ENCODE measurements at places on chromosomes 5 and 9.

GRCh38 chr5:156402387-156402921, 75.5 kb downstream of the SGCD start:
- DNase-seq = peak; percentile 55

- no peak for DNase-seq
Measured at GRCh38 chr9:89482901-89483361, 15.0 kb downstream of the SEMA4D start.

- no peak for DNase-seq
Measured at GRCh38 chr9:126377536-126377935, 50.9 kb downstream of the MVB12B start.

- no peak for DNase-seq
Measured at GRCh38 chr9:36025746-36026145, 11.0 kb upstream of the RECK start.

DNA sequence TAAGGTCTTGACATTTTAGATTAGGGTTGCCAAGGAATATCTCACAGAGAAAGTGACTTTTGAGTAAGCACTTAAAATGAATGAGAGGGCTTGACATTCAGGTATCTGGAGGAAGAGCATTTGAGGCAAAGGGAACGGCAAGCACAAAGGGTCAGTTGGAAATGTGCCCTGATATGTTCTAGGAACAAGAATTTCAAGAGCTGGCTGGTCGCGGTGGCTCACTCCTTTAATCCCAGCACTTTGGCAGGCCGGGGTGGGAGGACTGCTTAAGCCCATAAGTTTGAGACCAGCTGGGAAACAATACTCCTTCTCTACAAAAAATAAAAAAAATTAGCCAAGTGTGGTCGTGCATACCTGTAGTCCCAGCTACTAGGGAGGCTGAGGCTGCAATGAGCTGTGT, 16.5 kb downstream of the KIAA1958 start:
- DNase-seq = no peak

GRCh38 chr9:133855802-133856521, 117.8 kb upstream of the SARDH start:
- peak; percentile 6 for DNase-seq

DNA sequence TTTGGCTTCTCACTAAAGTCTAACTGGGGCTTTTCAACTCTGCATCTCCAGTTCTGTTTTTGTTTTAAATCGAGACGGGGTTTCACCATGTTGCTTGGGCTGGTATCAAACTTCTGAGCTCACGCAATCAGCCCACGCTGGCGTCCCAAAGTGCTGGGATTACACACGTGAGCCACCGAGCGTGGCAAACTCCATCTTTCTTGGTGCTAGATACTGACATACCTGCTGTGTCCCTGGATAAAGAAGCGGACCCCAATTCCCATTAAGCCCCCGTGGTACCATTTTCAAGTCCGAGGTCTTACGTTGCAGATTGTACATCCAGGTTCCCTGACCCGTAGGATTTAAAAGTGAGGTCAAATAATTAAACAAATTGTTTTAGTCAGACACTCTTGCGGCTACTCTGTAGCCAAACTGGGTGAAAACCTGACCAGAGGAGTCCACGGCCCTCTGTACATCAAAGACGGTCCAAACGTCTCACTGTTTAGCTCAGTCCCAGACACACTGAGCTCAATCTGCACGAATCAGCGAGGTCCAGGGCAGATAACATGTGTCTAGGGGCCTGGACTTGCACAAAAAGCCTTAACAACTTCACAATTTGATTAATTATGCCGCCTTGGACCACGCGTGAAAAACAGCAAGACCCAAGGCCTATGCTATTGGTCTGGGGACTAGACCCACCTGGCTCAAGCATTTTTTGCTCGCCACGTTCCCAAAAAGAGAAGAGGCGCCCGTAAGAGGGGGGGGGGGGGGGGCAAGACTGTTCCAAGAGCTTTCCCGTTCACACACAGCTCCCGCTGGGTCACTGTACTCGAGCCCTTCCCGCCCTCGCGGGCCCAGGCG, 727 bp upstream of the DNAJA1 start:
- DNase-seq = no peak

DNA sequence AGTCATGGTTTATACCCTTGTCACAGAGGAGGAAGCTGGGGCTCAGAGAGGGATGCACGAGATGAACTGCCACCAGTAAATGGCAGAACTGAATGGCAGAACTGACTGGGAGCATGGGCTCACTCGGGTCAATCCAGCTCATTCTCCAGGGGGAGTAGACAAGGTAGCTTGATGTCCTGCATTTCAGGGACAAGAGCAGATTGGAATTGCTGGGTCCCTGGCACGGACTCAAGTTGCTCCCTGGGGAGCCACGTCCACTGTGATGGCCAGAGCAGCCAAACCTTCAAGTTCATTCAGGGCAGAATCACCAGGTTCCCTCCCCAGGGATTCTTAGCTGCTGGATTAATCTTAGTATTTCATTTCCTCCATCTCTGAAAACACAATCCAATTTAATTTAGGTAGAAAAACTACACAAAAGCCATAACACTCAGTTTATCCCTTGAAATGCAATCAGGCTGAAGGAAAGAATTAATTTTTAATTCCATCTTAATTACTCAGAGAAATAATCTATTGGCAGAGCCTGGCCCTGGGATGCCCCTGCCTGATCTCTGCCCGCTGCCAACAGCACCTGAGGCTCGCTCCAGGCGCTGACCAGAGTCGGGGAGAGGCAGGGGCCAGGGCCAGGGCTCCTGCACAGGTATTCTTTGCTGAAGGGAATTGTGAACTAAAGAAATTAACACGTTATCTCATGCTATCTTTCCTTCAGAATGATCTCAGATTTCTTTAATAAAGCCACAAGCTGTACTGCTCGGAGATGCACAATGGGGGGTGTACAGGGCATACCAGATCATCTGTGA, 42.0 kb upstream of the UNC5A start:
- DNase-seq = no peak

GRCh38 chr5:122077366-122078115, 518 bp downstream of the LOX start:
- DNase-seq = no peak

GRCh38 chr5:180647465-180647864, 1.9 kb downstream of the FLT4 start:
- DNase-seq = no peak

DNA sequence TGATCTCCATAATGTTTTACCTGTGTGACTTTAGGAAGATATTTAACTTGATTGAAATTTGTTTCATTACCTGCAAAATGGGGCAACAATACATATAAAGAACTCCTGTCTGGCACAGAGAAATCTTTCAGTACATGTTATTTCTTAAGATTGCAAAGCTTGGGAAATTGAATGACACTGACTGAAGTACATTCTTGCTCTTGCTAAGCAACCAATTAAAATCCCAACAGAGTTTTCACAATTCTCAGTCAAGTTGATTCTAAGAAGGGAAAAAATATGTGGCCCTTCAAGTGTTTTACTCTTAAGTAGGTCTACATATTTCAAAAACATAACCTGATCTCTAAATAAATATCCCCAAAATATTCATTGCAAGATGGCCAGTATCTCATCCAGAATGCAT, 2187.0 kb upstream of the ACO1 start:
- no peak for DNase-seq

DNA sequence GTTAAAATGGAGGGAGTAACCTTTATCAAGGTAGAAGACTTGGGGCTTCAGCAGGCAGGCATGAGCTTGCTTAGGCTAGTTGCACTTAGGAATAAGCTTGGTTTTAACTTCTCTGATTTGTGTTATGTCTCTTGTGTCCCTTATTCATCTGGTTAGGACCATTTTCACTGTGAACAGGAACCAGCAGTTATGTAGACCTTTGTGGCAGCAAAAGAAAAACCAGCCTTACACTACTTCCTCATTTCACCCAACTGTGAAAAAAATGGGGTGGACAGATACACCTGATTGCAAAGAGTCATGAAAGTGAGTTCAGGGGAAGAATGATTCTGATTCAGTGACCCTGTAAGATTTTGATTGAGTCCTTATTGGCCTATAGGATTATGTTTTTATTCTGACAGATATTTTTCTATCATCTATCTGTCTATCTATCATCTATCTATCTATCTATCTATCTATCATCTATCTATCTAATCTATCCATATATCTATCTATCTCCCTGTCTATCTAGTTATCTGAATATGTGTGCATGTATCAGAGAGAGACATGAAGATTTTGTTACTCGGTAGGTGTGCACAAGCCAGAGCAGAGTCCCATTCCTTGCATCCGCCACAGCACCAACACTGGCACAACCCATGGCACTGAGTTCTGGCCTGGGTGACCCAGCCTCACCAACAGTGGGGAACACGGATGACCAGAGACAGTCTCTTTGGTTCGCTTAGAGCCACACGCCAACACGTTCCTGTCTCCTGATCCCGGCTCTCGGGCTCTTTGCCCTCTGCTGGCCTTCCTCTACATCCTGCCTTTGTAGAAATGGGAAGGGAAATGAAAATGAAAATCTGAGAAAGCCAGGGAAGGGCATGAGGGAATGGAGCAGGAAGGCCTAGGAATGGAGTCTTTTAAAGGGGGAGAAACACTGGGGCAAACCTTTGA, 1.3 kb upstream of the ZNF366 start:
- DNase-seq = no peak

- DNase-seq = no peak
Measured at GRCh38 chr5:6542421-6543345, 90.2 kb downstream of the NSUN2 start.

- DNase-seq = peak; percentile 51
Measured at GRCh38 chr9:113155911-113156588, 5.2 kb downstream of the SLC31A2 start.

GRCh38 chr9:127629468-127630081, 17.5 kb downstream of the STXBP1 start:
- no peak for DNase-seq

DNA sequence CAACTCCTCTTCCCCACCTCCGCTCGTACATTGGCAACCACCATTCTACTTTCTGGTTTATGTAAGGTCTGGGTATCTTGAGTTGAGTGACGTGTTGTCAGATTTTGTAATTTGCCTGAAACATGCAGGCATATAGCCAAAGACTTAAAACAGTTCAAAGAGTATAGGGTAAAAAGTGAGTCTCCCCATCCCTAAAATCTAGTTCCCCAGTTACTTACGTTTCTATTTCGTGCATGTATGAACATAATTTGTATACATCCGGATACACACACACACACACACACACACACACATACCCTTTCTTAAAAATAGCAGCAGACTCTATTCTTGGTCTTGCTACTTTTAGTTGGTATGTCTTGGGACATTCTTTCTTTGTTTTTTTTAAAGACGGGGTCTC, 915 bp downstream of the HSDL2 start:
- DNase-seq = peak; percentile 23

DNA sequence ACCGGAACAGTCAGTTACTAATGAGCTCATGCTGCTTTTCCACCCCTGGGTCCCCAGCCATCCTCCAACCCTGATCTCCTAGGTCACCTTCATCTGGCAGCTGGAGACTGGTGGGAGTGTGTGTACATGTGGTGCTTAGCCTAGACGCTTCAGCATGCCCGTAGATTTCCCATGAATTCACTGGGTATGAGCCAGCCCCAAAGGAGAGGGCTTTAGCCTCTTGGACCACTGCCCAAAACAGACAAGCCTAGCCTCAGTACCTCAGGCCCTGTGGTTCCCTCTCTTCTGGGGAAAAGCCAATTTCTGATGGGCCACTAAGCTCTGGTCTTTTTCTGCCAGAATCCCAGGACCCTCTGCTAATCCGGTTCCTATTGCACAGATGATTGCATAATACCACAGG, 48.0 kb upstream of the ASTN2 start:
- no peak for DNase-seq

DNA sequence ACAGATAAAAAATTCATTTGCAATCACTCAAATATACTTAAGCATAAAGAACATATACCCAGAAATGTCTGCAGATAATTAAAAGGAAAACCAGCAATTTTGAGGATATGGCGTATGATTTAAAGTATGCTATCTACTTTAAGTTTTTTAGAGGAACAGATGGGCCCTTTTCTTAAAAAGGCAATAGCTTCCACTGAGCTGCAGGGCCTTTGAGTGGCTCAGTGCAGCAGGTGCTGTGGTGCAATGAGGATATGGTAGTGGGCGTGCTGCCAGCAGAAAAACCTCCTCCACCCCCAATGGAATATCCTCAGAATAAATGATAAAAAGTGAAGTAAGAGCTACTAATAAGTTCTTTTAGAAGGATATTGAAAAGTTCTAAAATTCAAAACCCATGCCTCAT, 814.5 kb downstream of the MTRR start:
- no peak for DNase-seq

GRCh38 chr5:96226941-96227552, 206.0 kb downstream of the PCSK1 start:
- no peak for DNase-seq

DNA sequence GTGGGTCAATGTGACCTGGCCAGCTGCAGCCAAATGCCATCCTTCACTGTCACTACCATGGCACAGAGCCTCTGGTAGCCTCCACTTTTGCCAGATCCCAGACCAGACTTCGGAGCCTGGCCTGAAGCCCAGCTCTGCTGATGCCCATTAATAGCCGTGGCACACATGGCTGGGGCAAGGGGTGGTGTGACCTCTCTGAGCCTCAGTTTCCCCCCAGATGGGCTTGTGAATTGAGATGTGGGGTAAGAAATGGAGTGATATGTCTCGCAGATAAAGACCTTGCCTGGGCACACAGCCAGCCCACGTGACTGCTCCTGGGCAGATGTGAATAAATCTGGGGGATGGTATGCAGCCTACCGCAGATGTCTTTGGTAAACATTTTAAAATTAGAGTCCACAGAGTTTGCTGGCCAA, 13.9 kb downstream of the SUSD3 start:
- no peak for DNase-seq

DNA sequence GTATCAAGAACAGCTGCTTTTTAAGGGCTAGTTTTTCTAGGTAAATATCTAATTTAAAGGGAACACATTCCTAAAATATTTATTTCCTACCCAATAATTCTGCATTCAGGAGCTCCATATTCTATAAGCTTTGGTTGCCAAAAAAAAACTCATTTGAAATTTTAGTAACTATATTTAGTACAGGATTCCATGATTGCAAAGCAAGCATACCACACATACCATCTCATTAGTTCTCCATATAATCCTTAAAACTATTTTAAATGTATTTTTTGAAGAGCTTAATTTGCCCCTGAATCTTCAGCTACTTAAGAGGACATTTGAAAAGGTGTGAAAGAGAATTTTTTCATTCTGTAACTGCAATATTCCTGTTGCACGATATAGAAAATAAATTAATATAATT, 877.0 kb downstream of the NR2F1-AS1 start:
- DNase-seq = no peak

Data from CD4-positive, alpha-beta T cell treated with Interleukin-21 for 1 hour (primary cell).